ENCODE measurements at places on chromosomes 3 and 15.

DNA sequence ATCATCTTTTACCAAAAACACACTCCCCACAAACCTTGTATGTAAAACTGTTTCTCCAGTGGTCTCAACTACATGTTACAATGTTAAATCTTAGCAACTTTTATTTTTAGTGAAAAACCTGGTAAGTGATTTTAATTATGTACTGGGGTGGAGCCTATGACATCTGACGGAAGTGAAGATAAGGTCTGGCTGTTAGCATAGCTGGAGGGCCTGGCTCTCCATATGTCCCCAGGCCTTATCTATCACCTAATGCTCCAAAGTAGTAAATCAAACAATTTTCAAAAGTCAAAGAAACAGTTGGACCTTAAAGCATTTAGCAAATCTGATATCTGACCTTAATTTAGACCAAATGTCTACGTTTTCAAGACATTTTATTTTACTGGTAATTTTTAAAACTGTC, 173.6 kb upstream of the SMAD3 start:
- DNase-seq: no peak

DNA sequence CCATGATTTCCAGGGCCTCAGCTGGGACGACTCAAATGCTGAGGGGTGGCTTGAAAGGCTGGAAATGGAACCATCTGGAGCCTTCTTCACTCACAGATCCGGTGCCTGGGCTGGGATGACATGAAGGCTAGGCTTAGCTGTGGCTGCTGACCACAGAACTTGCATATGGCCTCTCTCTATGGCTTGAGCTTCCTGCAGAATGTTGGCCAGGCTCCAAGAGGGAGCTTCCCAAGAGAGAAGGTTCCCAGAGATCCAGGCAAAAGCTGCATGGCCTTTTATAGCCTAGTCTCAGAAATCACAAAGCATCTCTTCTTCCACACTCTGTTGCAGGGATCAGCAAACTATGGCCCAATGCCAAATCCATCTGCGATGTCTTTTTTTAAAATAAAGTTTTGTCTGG, 44.8 kb downstream of the GATM start:
- DNase-seq: peak; percentile 19

DNA sequence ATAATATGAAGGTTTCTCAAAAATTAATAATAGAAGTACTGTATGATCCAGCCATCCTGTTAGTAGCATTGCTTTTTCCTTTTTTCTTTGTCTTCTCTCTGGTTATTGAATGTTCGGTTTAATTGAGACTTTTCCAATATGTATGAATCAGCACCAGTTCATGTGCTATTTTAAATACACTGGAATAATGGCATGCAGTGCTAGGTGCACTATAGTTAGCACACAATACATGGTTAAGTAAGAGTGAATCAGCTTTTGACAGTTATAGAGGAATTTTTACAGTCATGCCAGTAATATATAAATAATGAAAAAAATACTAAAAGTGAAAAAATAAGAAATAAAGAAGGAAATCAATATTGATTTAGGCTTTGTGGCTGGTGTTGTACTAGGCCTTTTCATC, 113.8 kb upstream of the STRIT1 start:
- DNase-seq: no peak

- no peak for DNase-seq
These were observed 2.2 kb downstream of the ABCC5 start for GRCh38 chr3:184015381-184016019.

- no peak for DNase-seq
These were observed 50.5 kb downstream of the WNT5A start for GRCh38 chr3:55436644-55437043.

DNA sequence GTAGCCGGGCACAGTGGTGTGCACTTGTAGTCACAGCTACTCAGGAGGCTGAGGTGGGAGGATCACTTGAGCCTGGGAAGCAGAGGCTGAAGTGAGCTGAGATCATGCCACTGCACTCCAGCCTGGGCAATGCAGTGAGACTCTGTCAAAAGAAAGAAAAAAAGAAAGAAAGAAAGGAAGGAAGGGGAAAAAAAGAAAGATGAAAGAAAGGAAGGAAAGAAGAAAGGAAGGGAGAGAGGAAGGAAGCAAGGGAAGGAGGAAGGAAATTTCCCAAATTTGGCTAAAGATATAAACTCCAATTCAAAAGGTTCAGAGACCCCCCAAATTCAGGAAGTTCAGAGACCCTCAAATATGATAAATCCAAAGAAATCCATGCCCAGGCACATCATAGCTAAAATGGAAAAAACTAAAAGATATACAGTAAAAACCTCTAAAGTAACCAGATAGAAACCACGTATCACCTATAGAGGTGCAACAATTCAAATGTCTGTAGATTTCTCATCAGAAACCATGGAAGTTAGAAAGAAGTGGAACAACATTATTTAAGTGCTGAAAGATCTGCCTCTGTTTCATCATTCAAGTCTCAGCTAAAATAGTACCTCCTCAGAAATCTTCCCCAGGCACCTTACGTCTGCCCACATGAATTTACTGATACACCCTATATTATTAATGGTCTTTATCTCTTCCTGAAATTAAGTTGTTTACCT, 10.7 kb downstream of the DET1 start:
- no peak for DNase-seq

- no peak for DNase-seq
These were observed 223.9 kb downstream of the NR1D2 start for GRCh38 chr3:24168977-24169376.

GRCh38 chr15:63531586-63531985, 27.2 kb downstream of the USP3 start:
- DNase-seq: no peak

DNA sequence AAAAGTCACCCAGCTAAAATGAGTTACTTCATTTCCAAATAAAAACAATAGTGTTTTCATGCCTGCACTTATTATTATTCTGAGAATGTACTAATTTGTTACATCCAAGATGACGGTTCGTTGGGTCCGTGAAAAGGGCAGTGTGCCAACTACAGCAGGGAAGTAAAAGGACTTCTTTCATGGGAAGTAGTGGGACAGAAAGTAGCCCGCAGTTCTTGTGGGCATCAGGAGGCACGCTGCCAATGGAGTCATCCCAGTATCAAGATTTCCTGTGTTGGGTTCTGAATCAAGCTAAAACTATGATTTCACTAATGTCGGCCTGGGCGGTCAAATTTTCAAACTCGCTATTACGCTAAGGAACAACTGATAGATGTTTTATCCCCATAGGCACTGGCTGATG, 254.5 kb upstream of the SOX2 start:
- DNase-seq: no peak

- peak; percentile 89 for DNase-seq
These were observed 817 bp upstream of the PLXNA1 start for GRCh38 chr3:126982126-126982470.

- no peak for DNase-seq
These were observed 256.1 kb upstream of the VEPH1 start for GRCh38 chr3:157759311-157759710.

- no peak for DNase-seq
These were observed 14.9 kb downstream of the CRTAP start for GRCh38 chr3:33128706-33129105.

Data from inflammatory macrophage (primary cell).